ENCODE measurements at places on chromosomes 16 and 17.

GRCh38 chr16:75593825-75594820 lies 27.9 kb downstream of the GABARAPL2 start:
- no peak for DNase-seq

DNA sequence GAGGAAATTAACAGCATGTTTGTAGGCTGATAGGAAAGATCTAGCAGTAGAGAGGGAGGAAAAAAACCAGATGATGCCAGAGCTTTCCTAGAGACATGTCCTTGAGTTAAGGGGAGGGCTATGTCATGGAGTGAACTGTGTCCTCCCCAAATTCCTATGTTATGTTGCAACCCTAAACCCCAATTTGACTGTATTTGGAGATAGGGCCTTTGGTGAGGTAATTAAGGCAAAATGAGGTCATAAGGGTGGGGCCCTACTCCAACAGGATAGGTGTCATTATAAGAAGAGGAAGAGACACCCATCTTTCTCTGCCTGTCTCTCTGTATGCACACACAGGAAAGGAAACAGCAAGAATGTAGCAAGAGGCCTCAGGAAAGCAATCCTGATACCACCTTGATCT lies 195.3 kb upstream of the AXIN2 start:
- no peak for DNase-seq

GRCh38 chr17:31510308-31511194 lies 119.1 kb downstream of the RAB11FIP4 start:
- no peak for DNase-seq

GRCh38 chr17:14351493-14351892 lies 50.6 kb downstream of the HS3ST3B1 start:
- DNase-seq, result no peak

- no peak for DNase-seq
Observed at GRCh38 chr16:17396762-17397498, 73.8 kb downstream of the XYLT1 start.

DNA sequence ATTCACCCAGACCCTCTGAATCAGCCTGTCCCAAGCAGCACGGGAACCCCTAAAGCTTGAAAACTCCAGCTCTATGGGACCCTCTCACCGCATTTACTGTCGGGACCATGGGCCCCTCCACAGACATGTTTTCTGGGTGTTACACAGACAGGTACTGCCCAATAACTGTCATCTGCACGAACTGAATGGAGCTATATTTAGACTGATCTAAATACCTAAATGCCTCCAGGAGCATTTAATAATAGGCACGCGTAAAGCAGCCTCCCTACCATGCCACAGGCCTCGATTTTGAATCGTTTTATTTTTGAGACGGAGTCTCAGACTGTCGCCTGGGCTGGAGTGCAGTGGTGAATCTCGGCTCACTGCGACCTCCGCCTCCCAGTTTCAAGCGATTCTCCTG lies 49.7 kb downstream of the EMP2 start:
- no peak for DNase-seq

GRCh38 chr17:70882504-70882903 lies 713.2 kb downstream of the KCNJ2 start:
- no peak for DNase-seq

DNA sequence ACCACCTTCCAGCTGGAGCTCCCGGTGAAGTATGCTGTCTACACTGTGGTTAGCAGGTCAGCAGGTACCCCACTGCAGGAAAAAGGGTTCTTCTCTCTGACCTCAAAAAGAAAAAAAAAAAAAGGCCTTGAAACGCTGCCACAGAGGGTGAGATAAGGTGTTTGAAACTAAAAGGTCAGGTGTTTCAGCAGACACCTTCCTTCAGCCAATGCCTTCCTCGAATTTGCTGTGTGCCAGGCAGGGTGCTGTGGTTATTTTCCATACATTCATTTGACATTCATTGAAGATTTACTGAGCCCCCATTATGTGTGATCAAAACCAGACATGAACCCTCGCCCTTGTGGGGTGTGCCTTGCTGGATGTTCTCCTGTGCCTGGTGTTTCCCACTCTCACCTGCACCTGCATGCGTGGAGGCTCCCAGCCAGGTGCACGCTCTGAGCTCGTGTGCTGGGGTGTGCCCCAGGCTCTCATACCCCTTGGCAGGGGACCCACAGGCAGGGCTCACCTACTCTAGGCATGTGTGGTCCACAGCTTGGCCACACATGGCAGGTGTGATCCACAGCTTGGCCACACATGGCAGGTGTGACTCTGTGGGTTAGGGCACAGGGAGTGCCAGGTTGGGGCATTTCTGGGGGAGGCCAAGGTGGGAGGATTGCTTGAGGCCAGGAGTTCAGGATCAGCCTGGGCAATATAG lies 15.8 kb upstream of the ITGAD start:
- DNase-seq, result no peak

DNA sequence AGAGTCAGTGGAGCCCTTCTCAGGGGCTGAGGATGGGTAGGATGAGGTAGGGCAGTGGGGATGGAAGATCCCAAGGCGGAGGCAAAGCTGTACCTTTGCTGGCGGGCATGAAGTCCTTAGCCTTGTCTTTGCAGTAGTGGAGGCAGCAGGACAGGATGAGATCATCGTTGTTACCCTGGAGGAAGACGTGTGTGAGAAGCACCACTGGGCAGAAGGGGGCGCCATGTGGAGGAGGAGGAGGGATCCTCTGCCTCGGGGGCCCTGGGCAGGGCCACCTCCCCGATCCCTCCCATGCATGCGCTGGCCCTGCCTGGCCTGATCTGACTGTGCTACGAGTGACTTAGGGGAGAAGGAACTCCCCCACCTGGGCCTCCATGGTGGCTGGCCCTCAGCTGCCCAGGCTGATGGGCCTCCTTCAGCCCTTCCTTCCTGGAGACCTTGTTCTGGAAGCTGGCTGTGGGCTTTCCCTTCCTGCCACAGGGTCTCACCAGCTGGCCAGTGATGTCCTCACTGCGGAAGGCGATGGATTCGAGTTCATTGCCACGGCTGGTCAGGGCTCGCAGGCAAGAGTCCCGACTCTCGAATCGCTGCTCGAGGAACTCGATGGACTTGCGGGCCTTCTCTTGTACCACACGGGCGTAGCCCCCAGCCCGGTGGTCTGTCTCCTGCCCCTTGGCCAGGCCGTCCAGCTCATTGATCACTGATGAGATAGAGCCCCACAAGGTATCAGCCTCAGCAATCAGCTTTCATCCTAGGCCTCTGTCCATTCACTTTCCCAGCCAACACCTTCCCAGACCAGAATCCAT lies 10.3 kb downstream of the HIC1 start:
- DNase-seq, result no peak

- DNase-seq, result no peak
Observed at GRCh38 chr17:82096709-82097183, 1.3 kb downstream of the FASN start.

- DNase-seq, result peak; percentile 100
Observed at GRCh38 chr17:7403977-7404736, at the start of gene TMEM256. TSS of gene TMEM256 (minus strand) at chr17:7404097. CDS start at chr17:7404084, 13 bp downstream.

GRCh38 chr17:18235743-18236256 lies 10.4 kb downstream of the LLGL1 start:
- no peak for DNase-seq

DNA sequence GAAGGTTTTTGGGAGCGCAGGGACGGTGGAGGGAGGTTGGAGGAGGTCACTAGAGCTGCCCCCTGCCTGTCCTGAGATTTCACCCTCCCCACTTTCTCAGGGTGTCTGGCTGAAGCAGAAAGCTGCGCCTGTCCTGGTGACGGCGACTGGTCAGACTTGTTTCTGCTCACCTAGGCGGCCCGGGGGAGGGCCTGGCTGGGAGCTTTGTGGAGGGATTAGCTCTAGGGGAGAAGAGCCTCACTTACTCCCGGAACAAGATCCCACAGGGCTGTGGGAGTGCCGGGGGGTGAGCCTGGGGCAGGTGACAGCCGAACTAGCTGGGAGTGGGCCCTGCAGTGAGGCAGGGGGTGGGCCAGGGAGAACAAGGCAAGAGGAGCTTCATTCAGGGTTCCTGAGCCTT lies 11.5 kb downstream of the NHERF1 start:
- DNase-seq, result no peak

- DNase-seq, result no peak
Observed at GRCh38 chr16:80253741-80254140, 287.1 kb upstream of the DYNLRB2 start.

GRCh38 chr17:72879877-72880276 lies 212.6 kb downstream of the SLC39A11 start:
- DNase-seq, result no peak

DNA sequence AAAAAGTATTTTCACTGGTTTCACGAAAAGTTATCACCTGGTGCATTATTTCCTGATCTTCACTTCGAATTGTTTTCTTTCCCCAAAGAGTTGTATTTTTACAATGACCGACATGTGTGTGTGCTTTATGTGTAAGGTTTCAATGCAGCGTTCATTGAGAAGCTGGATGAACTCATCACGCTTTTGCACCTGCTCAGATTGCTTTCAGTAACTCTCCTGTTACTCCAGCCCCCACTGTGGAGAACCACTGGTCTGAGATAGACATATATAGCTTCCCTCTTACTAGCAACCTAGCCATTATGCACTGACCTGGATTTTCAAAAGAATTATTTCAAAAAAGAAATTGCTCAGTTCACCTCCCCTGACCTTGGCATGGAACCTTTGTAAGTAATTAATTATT lies 178.3 kb upstream of the CHMP6 start:
- no peak for DNase-seq

DNA sequence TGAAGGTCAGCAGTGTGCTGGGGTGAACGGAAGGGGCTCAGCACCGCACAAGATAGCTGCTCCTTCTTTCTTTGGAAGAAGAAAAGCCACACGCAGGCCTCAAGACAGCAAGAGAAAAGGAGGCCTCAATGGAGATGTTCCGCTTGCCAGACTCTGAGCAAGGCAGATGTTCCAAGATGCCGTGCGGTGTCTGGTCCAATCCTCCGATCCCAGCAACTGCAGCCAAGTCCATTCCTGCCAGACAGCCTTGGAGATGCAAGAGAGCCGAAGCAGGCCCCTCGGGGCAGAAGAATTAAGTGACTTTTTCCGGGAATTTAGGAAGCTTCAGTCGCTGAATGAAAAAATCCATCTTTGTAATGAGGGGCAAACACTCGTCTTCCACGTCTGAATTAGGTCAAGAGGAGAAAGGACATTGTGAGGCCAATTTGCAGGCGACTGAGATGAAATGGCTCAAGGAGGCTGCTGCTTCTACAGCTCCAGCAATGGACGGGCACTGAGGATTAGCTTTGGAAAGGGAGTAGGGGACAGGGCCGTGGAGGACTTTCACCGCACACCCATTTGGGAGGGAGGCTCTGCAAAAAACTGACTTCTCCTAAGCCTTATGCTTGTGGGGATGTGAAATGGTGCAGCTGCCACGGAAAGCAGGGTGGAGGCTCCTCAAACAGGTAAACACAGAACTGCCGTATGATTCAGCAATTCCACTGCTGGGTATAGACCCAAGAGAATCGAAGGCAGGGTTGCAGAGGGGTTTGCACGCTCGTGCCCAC lies 44.7 kb downstream of the RPH3AL start:
- no peak for DNase-seq

DNA sequence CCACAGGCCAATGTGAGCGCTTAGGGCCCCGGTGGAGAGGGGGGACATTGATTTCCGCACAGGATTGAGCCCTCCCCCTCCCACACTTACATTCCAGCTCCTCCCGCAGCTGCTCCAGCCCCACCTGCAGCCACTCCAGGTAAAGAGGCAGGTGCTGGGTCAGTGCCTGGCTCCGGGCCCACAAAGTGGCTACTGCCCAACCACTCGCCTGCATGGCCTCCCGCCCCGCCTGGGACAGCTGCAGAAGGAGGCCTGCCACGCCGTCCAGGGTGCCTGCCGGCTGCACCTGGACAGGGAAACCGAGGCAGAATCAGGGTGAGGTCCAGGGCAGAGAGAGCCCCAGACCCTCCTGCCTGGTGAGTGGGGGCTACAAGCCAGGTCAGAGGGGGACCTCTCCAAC lies 46.3 kb downstream of the RMI2 start:
- DNase-seq, result no peak

DNA sequence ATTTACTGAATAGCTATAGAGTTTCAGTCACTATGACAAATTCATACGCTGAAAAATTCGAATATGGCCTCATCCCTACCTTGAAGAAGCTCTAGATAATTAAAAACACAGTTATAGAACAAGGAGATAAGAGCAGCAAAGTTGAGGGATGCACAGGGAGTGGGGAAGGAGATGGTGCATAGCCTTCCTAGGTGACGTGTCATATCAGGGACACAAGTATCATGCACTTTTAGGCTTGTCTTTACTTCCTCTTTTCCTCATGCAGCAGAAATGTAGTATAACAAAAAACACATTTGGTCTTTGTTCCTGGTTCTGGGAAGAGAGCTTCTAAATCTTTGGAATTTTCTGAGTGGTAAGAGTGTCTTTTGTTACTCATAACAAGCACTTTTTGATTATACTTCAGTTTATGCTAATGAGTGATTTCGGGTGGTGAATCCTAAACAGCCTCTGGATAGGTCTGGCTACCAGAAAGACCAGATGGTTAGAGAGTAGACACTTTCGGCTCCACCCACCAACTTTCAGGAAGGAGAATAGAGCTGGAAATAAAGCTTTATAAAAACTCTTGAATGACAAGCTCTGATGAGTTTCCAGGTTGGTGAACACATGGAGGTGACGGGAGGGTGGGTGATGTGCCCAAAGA lies 341.4 kb downstream of the UTP18 start:
- DNase-seq, result no peak

DNA sequence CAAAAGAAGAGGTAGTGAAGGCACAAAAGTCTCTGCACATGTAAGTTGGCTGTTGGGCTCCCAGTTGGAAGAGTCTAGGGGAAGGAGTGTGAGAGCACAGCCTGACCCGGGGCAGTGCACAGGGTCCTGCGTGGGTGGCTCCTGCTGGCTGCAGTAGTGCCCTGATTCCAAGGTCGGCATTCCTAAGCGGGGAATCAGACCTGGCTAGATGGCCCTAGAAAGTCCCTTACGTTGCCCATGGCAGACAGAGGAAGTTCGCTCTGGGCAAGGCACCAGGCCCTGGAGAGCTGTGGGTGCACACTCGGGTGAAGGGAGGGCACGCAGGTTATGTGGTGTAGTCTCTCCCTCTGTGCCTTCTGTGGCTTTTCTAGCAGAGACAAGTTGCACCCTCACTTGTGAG lies 22.8 kb upstream of the SLC5A11 start:
- no peak for DNase-seq

GRCh38 chr16:1706386-1707192 lies 594 bp downstream of the MAPK8IP3 start:
- no peak for DNase-seq

DNA sequence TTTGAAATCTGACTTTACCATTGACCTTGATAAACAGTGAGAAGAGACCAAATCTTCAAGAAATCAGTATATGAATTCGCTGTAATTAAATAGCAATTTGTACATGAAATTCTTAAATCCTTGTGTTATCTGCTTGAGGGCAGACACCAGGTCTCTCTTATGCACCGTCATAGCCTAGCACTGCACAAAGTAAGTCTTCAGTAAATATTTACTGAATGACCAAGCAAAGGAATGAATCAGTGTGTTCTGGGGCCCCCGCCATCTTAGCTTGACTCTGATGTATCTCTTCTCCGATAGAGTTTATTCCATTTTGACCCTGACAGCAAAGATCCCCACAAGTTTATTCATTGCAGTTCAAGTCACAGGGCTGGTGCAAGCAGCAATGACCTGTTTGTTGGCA lies 328.0 kb downstream of the TMEM114 start:
- no peak for DNase-seq

- DNase-seq, result no peak
Observed at GRCh38 chr16:6753553-6753952, 579.1 kb upstream of the RBFOX1 start.

- no peak for DNase-seq
Observed at GRCh38 chr17:12928736-12929135, 89.1 kb downstream of the ELAC2 start.

Measured in hypothalamus (tissue), 51 donors.